ENCODE measurements at places on chromosomes 7 and 10. TPM values are rescaled to one million over a fixed set of nuclear protein-coding genes. Genes with fewer than 3 reads are reported as not detected.

TCF7L2 gene
- polyA plus RNA-seq, result 0.43 TPM

ACBD7 gene
- not detected for polyA plus RNA-seq

GIMAP6 gene
- 4.6 TPM for polyA plus RNA-seq

DGKI gene
- polyA plus RNA-seq, result not detected

SEMA3A gene
- polyA plus RNA-seq, result 0.08 TPM

HMX3 gene
- polyA plus RNA-seq, result not detected

CPVL gene
- polyA plus RNA-seq, result 1.6 TPM

WIPF3 gene
- not detected for polyA plus RNA-seq

CNTNAP2 gene
- 47.3 TPM for polyA plus RNA-seq

FAM24B gene
- 10.5 TPM for polyA plus RNA-seq

GRB10 gene
- polyA plus RNA-seq, result 0.11 TPM

PAPOLB gene
- not detected for polyA plus RNA-seq

WNT8B gene
- not detected for polyA plus RNA-seq

IL6 gene
- 3.8 TPM for polyA plus RNA-seq

TMEM270 gene
- polyA plus RNA-seq, result not detected

MAGI2 gene
- not detected for polyA plus RNA-seq

ABCA13 gene
- polyA plus RNA-seq, result not detected

FAM237B gene
- polyA plus RNA-seq, result not detected

SKIDA1 gene
- not detected for polyA plus RNA-seq

FOXP2 gene
- not detected for polyA plus RNA-seq

CDH23 gene
- polyA plus RNA-seq, result not detected

CNNM2 gene
- polyA plus RNA-seq, result 7.9 TPM

TSPAN33 gene
- 55.0 TPM for polyA plus RNA-seq

OPN1SW gene
- polyA plus RNA-seq, result not detected

DLX6 gene
- polyA plus RNA-seq, result not detected

TMEM176A gene
- not detected for polyA plus RNA-seq

TWIST1 gene
- not detected for polyA plus RNA-seq

MDH2 gene
- 177 TPM for polyA plus RNA-seq

MGMT gene
- polyA plus RNA-seq, result 35.1 TPM

CHCHD3 gene
- 62.7 TPM for polyA plus RNA-seq

PTF1A gene
- not detected for polyA plus RNA-seq

PTPRE gene
- 11.2 TPM for polyA plus RNA-seq

OR2A1 gene
- polyA plus RNA-seq, result not detected

PRDX3 gene
- 71.2 TPM for polyA plus RNA-seq

GNB2 gene
- 62.7 TPM for polyA plus RNA-seq

PDZD7 gene
- not detected for polyA plus RNA-seq

SPDYE2 gene
- 1.2 TPM for polyA plus RNA-seq

Data from IgD-negative memory B cell (primary cell).